Astrocyte of the hippocampus (primary cell): ENCODE measurements at places on chromosomes 2 and 18.

GRCh38 chr18:34493566-34494358, 216.3 kb upstream of the DTNA start:
- DNase-seq = peak; percentile 67

GRCh38 chr2:229089776-229090175, 181.3 kb downstream of the PID1 start:
- no peak for DNase-seq

DNA sequence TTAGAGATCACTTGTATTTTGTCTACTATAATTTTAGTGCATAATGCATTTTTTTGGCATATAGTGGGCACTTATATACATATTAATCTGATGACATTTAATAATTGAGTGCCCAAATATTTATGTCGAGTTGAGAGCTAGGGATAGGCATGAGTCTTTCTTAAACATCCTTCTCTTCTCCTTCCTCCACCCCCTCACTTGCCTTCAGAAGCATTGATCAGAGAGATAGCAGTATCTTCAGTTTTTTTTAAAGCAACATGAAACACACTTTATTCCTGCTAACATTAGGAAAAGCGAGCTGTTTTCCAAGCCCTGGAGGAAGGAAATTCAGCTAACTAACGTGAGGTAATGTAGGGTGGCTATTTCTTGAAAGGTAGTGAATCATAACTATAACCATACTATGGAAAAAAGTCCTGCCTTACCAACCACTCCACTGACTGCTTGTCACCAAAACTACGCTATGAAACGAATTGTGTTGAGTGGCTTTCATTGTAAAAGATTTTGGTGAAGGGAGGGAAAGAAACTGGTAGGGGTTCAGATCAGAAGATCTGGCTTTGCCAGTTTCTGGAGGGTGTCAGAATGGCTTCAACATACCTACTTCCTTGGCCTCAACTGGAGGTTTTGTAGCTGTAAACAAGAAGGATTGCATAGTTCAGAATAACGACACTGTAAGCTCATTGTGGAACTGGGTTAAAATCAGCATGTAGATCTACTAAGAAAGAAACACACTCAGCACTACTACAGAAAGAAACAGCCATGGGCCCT, 2.3 kb upstream of the ITGA4 start:
- no peak for DNase-seq

DNA sequence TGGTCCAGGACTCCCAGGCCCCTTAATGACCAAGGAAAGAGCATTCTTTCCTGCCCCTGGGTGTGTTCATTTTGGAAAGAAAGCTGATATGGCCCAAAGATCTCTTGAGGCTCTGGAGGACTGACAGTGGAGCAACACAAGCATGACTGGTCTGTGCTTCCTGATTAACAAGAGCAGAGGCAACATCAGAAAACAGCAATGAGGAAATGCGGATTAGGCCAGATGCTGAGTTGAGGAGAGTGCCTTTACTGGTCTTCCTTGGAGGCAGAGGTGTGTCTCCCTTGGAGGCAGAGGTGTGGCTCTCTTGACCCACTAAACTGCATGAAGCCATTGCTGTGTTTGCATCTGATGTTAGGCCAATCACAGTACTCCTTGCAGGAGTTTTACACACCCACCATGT, 19.9 kb downstream of the IL36B start:
- DNase-seq = no peak

DNA sequence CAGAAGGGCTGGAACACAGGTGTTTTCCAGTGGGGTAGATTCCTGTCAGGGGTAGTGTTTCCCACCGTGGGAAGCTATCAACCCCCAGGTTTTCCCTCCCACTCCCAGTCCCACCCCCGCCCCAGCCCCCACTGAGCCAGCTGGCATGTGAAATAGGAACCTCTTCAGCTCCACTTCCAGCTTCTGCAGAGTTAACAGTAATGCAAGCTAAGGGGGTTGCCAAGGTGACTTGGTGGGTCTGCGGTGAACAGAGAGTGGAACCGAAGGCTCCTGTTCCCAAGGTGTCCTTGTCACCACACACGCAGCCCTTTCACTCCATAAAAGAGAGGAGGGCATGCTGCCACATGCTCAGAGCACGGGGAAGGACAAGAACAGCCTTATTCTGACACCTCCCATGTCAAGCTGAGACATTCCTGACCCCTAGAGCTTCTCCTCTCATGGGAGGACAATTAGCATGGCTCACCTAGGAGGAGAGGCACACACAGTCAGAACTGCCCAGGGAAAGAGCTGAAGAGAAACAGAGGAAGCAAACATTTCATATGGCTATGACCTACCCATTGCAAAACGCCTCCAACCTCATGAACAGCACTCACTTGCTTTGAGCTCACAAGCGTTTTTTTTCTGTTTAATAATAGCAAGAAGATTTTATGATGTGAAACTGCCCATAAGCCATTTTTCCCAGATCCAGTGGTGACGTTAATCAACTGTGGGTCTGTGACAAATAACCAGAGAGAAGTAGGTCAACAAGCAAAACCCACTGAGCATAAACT, 39.8 kb upstream of the TBC1D8 start:
- no peak for DNase-seq

- DNase-seq = peak; percentile 11
Observed at GRCh38 chr18:73365018-73365417, 497.2 kb upstream of the NETO1 start.
